ENCODE measurements at places on chromosomes 7 and 10.
A peak's percentile ranks its signal among the peaks of the same experiment; 100 is the strongest.

- peak; percentile 94 for DNase-seq
These were observed 39.5 kb upstream of the ANKRD1 start for GRCh38 chr10:90960355-90960814.

- DNase-seq: no peak
These were observed 177.2 kb downstream of the TAX1BP1 start for GRCh38 chr7:27917119-27917518.

DNA sequence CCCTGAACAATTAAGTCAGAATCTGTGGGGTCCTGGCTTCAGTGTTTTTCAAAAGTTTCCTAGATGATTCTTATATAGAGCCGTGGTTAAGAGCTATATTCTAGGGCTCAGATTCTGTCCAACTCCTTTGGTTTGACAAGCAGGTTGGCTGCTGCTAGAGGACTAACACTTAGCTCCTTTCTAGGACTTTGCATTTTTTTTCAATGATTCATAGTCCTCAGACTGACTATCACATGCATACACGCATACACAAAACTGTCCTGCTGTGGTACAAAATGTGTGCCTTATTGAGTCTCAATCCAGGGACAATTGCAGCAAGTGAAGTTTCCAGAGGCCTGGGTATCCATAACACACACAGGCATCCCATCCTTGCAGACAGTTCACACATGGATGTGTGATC lies 392.0 kb downstream of the NRG3 start:
- no peak for DNase-seq

DNA sequence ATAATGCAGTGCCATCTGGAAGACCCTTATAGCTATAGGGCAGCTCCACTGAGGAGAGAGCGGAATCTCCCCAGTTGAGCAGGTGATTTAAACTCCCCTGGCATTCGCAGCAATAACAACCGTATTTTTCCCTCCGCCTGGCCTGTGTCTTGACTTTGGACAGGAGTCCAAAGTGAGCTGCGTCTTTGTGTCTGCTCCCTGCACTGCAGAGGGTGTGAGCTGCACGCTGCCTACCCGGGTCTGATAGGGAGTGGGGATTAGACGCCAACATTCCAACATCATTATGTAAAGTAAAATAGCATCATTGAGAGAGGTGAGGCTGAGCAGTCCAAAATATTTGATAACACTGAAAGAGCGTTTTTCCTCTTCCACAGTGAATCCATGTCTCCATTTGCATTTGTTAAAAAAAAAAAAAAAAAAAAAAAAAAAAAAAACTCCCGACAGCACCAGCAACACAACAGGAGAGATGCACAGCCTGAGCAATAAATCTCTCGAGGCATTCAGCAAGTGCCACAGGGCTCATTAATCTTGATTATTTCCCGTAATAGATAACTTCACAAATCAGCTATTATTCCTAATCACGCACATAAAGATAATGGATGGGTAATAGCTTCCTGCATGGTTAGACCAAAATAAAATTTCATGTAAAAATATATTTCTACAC lies 68.6 kb downstream of the CELF2 start:
- DNase-seq: no peak

DNA sequence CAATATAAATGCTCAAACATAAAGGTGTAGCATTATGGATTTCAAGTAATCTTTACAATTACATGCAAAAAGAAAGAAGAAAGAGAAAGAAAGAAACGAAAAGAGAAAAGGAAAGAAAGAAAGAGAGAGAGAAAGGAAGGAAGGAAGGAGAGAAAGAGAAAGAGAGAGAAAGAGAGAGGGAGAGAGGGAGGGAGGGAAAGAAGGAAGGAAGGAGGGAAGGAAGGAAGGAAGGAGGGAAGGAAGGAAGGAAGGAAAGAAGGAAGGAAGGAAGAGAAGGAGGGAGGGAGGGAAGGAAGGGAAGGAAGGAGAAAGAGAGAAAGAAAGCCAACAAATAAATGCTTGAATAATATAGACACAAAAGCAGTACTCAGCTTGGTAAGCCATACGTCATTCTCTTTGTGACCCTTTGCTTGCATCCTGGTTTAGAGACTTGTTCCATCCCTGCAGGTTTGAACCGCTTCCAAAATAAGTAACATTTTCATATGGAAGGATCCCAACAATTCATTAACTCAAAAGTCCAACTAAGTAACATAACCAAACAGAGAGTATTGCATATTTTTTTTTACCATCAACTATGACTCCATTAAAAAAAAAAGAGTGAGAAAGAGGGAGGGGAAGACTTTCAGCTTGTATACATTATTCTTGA lies 95.8 kb downstream of the SEMA3D start:
- DNase-seq: no peak

DNA sequence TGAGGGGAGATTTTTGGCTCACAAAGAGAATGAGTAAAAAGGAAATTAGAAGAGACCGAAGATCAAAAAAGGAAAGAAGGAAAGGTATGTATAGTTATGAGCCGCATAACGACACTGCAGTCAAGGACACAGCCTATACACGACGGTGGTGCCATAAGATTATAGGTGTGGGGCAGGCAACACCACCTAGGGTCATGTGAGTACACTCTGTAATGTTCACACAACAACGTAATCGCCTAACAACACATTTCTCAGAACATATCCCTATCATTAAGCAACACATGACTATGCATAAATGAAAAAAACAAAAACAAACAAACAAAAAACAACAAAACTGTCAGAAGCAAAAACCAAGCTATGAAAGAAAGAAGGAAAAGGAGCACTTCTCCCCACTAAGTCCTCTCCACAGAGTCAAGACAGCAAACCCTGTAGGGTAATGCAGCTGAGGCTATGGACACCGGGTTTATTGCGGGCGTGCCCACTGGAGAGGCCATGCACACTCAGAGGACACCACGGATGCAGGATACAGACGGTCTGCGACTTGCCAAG lies 45.1 kb downstream of the PIP4K2A start:
- DNase-seq: no peak
